ENCODE measurements at places on chromosomes 1 and 21.

- DNase-seq: no peak
Measured at GRCh38 chr1:183027791-183028190, 4.6 kb downstream of the LAMC1 start.

DNA sequence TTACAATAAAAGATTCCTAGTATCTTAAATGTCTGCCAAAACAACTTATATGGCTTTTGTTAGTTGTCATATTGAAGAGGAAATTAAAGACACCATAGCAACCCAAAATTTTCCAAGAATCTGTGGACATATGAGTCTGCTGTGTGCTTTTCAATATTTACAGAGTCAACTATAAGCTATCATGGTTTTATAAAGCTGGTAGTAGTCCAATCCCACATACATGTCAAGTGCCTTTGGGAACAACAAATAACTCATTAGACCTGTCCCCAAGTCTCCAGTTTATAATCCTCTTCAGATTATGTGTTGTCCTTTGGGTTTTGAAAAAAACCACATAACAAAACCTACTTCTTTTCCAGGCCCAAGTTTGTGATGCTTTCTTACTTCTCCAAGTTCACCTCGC is 293.8 kb upstream of the USP25 start:
- no peak for DNase-seq

DNA sequence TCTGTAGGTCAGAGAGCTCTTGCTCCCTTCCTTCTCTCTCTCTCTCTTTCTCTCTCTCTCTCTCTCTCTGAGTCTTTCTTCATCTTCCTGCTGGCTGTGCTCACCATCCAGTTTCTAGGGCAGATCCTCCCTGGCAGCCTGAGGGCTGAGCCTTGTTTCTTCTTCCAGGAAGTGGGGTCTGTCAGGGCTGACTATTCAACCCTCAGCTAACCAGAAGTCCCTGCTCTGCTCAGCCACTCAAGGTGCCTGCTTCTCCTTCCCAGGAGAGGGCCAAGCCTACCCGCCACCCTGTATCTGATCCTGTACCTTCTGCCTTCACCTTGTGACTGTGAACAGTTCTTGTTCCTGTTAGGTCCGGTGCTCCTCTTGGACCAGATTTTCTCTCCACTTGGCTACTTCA is 107.6 kb upstream of the ETV3 start:
- no peak for DNase-seq

DNA sequence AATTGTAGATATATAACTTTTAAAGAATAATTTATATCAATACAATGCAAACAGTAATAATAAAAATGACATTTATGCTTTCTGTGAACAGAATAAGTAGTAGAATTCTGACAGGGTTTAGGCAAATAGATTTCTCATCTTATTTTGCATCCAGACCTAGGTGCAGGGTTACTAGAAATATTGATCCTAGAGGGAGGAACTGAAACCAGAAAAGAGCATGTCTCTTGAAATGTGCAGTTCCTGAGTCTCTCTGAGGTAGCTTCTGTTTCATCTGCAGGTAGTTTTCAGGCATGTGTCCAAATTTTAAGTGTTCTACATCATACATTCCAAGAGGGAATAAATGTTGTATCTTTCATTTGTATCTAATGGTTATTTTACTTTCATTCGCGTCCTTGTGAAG is 631.9 kb upstream of the ADGRL4 start:
- no peak for DNase-seq

DNA sequence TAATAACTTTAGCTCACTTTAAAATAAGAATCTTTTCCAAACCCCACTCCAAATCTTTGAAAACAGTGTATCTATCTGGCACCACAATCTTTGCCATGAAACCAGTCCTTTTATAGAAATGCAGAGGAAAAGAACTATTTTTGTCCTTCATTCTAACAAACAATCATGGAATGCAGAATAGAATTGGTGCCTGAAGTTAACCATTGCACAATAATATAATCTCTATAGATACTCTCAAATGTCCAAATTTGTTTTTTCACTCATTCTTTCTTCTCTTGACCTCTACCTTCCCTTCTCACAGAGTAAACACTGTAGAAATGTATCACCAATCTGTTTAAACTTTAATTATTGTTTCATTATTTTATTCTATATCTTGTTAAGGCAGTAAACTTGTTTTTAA is 34.8 kb downstream of the TTLL7 start:
- DNase-seq: no peak

DNA sequence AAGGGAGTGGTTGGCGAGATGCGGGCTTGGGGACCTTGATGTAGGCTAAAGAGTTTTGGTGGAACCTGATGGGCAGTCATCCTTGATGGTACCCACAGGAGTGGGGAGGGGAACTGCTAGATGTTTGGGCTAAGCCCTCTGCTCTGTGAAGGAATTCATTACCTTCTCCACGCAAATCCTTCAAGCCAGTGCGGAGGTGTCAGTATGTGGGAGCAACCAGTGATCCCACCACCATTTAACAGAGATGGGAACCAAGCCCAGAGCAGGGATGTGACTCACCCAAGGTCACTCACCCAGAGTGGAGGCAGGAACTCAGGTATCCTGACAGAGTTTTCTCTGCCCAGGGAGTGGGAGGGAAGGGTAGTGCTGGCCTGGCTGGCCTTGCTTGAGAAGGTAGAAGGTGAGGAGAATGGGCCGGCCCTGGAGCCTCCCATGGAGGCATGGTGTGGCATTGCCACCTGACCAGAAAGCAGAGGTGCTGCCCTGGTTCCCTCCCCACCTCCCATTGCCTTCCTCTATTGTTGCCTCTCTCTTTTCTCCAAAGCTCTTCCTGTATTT is 51.2 kb upstream of the STUM start:
- DNase-seq: no peak

DNA sequence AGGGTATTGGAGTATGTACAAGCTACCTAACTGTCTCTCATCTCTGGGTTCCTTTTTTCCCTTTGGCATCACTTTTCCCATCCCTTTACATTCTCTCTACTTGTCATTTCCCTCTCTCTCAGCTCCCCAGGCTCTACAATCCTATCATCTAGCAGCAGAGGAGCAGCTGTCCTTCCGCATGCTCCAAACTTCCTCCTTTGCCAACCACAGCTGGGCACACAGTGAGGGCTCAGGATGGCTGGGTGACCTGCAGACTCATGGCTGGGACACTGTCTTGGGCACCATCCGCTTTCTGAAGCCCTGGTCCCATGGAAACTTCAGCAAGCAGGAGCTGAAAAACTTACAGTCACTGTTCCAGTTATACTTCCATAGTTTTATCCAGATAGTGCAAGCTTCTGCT is 561 bp downstream of the CD1E start:
- DNase-seq: no peak

- DNase-seq: peak; percentile 40
Measured at GRCh38 chr1:203593723-203594122, 32.9 kb upstream of the ATP2B4 start.
